HCT116 (cell line): ENCODE measurements at places on chromosomes 1 and 21. TPM values are rescaled to one million over a fixed set of nuclear protein-coding genes. Genes with fewer than 3 reads are reported as not detected.

GRCh38 chr1:240056350-240056749 lies 35.3 kb upstream of the FMN2 start:
- DNase-seq, result no peak

DNA sequence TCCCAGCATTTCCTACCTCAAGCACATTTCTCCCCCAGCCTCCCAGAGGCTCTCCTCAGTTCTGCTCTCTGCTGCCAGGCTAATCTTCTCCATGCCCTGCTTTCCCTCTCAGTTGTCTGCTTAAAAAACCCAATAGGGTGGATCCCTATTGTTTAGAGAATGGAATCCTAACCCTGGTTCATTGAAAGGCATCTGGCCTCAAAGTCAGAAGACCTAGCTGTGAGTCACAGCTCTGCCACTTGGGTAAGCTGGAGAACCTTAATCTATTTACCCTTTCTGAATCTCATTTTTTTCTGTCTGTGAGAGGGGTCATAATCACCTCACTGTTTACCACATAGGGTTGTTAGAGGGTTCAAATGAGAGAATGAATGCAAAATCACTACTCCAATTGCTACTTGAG lies 12.5 kb upstream of the MYOC start:
- DNase-seq, result no peak

- no peak for DNase-seq
Observed at GRCh38 chr1:159084867-159085266, 8.3 kb upstream of the AIM2 start.

DNA sequence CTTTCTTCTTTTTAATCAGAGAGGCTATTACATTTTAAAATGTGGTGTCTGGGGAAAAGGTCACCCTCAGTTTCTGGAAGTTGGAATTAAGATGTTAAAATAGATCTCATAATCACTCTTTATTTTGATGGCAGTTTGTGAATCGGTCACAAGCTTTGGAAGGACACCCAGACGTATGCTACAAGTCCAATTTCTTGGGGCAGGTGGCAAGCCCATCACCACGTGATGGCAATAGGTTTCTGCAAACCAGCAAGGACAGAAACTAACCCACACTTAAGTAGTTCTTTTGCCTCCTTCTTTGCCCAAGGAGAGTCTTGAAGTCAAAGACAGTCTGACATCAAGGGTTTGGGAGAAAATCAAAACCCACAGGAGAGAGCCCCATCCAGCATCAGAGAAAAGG lies 72.9 kb downstream of the C1orf87 start:
- no peak for DNase-seq

- DNase-seq, result no peak
Observed at GRCh38 chr1:168032029-168032428, 95.2 kb upstream of the MPC2 start.

GRCh38 chr1:16020325-16020724 lies 1.5 kb upstream of the CLCNKA start:
- DNase-seq, result no peak

DNA sequence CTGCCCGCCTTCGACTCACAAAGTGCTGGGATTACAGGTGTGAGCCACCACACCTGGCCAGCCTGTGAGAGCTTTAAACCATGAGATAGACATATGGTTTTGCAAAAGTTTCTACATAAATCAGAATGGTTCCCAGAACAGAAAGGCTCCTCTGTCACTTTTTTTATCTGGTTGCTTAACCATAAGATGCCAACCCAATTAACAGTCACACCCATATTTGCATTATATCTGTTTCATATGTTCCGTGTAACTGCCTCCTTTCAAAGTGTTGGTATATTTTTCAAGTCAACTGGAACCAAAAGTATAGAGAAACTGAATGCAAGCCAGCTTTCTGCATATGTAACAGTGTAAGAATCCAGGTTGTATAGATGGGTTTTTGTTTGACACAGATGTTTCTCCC lies 23.7 kb upstream of the RCC1 start:
- DNase-seq, result no peak

GRCh38 chr1:3457910-3458883 lies 3.7 kb downstream of the ARHGEF16 start:
- DNase-seq, result no peak

- DNase-seq, result no peak
Observed at GRCh38 chr1:2630498-2631135, 2.2 kb downstream of the MMEL1 start.

ANKRD34A gene
- total RNA-seq, result 1.1 TPM

LCE6A gene
- total RNA-seq, result not detected

COL8A2 gene
- 0.05 TPM for total RNA-seq

KIF21B gene
- total RNA-seq, result 6.1 TPM

VASH2 gene
- total RNA-seq, result 5.7 TPM
